Stimulated activated CD4-positive, alpha-beta T cell treated with anti-CD3 and anti-CD28 coated beads, Interleukin-1b, Interleukin-23, amount 100 ng/mL, for 1 hour (primary cell): ENCODE measurements at places on chromosomes 4 and X.
A peak's percentile ranks its signal among the peaks of the same experiment; 100 is the strongest.

- no peak for DNase-seq
These were observed 127.7 kb downstream of the IRF2 start for GRCh38 chr4:184346682-184347081.

GRCh38 chrX:66004928-66005829 lies 34.7 kb downstream of the VSIG4 start:
- no peak for DNase-seq

DNA sequence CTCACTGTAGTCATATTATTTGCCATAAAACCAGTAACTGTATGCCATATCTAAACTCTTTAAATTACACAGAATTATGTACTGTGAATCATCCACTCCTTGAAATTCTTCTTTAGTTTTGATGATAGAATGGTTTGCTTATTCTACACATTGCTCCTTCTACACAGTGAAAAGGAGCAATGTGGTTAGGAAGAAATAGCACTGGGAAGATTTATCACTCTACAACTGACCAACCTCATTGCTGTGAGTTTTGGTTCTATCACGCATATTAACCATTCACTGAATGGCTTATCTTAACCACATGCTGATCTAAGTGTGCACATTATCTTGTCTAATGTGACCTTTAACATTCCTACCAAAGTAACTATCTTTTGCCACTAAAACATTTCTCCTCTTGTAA lies 415.7 kb upstream of the NDST4 start:
- DNase-seq = no peak

DNA sequence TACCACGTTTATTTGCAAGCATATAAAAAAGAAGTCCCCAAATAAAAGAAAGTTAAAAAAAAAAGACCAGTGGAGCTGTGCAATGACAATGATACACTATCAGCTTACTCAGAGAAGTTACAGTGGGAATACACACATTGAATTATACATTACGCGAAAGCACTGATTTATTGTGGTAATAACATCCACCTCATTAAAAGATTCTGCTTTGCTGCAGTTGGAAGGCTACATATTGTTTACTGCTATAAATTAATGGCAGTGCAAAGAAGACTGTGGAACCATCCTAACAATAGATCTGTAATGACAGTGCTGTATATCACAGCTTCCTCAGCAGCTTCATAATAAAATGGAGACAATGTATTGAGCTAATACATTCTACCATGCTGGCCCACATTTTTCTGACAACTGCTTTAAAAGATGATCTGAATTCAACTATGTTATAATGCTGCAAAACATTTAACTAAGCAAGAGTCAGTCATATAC lies 142.5 kb upstream of the MAB21L2 start:
- no peak for DNase-seq

- no peak for DNase-seq
These were observed 31.6 kb downstream of the KDM6A start for GRCh38 chrX:44904542-44905115.

GRCh38 chr4:153816542-153816941 lies 27.7 kb upstream of the SFRP2 start:
- DNase-seq = no peak

GRCh38 chr4:138967313-138967712 lies 48.3 kb upstream of the NOCT start:
- no peak for DNase-seq

DNA sequence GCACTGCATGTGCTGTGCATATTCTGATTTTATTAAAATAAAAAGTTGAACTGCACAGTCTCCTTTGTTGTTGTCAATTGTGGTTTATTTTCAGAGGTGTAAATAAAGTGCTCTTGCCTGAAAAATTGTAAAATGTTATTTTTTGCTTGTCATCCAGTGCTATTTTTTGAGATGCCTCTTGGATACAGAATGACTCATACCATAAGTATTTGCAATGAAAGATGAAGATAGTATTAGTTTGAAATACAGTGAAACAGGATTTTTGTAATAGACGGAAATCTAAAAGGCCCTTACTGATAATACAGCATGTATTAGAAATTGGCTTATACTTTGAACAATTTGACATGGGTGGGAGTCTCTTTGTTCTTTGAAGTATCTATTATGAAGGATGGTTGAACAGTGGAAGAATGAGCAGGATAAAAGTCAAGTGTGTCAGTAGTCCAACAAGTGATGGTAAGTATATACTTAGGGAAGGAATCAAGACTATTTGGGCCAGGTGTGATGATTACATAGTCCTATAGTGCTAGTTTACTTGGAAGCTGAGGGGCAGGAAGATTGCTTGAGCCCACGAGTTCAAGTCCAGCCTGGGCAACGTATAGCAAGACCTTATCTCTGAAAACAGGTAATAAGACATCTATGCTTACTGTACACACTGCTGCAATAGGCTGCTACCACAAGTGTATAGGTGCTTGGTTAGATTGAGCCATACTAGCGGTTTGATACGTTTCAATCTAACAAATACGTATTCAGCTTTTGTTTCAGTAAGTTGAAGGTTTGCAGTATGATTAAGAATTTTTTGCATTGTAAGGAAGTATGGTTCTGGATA lies 16.4 kb downstream of the DDX3X start:
- DNase-seq = no peak

- no peak for DNase-seq
These were observed 88.0 kb downstream of the LEF1 start for GRCh38 chr4:108080747-108081146.

- no peak for DNase-seq
These were observed 110.5 kb upstream of the PAK3 start for GRCh38 chrX:110985470-110985869.

- DNase-seq = no peak
These were observed 2282.6 kb downstream of the ARAP2 start for GRCh38 chr4:33961761-33962160.

DNA sequence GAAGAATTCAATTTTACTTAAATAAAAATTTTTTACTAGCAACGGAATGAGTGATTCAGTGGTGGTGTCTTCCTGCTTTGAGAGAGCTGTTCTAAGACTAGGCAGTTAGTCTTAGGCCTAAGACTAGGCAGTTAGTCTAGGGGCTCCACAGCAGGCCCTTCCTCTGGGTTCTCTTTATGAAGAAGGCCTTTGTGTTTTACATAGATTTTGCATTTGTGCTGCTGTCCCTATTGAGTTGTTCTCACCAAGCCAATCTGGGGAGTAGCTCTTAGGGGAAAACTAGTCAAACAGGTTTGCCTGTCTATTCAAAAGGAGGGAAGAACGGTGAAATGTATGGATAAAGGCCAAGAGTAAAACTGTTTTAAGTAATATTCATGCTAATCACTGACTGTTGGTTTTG lies 7.6 kb downstream of the UGT8 start:
- DNase-seq = no peak

DNA sequence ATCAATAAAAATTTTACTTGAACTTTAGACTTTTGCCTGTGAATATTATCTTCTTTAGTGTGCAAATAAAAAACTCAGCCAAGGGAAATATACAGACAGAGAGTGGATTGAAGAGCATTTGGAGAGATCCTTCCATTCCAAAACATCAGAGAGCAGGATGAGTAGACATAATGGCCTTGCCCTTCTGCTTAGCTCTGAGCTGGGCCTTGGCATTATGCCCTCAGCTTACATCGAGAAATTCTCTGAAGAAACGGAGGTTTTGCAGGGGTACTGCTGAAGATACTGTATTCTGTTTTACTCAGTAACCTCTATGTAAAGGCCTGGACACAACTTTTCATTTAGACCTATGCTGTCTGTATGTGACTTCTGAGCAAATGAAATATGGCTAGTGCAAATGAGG lies 317.4 kb downstream of the STIM2 start:
- DNase-seq = no peak

GRCh38 chr4:40672528-40673522 lies 43.2 kb upstream of the RBM47 start:
- DNase-seq = no peak

GRCh38 chr4:16581117-16581516 lies 317.3 kb downstream of the LDB2 start:
- DNase-seq = no peak

- no peak for DNase-seq
These were observed 45.6 kb downstream of the TMEM154 start for GRCh38 chr4:152634110-152634760.

GRCh38 chrX:132786217-132786616 lies 172.2 kb downstream of the HS6ST2 start:
- DNase-seq = no peak

GRCh38 chrX:122771933-122772332 lies 412.1 kb upstream of the GRIA3 start:
- DNase-seq = no peak

- DNase-seq = no peak
These were observed 217.5 kb downstream of the DHRSX start for GRCh38 chrX:2283111-2283859.

DNA sequence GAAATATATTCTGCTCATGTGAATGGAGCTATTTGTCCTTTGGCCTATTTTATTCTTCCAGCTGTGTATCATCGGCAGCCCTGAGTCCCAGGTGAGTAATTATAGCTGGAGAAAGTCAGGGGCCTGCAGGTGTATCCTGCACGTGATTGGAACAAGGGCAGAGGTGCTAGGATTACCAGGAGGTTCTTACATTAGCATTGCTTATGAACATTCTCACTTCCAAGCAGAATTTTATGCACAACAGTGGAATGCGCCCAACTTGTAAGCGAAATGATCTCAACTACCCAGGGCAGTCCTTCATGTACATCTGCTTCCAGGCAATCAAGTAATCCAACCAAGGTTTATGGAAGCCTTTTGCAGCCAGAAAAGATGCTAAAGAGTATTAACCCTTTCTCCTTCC lies 68.9 kb upstream of the NRK start:
- no peak for DNase-seq

DNA sequence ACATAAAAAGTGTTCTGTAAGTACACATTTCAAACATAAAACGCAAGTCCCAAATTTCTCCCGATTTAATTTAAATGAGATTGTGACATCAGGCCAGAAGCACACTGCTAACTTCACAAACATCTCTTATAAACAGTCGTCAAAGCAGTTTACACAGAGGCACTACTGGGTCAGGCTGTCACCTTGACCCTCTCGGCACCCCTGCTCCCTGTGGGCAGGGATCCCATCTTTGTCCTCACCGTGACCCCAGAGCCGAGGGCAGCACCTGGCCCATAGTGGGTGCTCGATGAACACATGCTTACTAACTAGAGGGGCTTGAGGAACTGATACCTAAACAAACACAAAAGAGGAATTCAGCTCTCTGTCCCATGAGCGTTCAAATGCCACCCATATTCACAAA lies 22.2 kb downstream of the QDPR start:
- DNase-seq = no peak

DNA sequence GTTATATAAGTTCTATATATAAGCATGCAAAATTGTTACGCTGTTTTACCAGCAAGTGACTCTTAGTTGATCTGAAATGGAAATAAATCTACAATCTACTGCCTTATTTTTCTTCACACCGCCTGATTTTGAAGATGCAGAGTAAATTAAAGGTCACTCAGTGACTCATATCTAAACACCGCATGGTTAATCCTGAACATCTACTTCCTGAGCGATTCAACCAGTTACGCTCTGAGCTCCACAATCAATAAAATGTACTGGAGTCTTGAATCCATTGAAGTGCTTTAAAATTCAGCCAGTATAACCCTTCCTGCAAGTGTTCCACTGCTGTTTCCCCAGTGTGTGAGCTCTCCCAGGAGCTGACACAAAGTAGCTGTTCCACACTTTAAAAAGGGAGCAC lies 192.8 kb downstream of the SLC7A11 start:
- DNase-seq = no peak

GRCh38 chr4:54097152-54097551 lies 2.8 kb upstream of the GSX2 start:
- DNase-seq = no peak

DNA sequence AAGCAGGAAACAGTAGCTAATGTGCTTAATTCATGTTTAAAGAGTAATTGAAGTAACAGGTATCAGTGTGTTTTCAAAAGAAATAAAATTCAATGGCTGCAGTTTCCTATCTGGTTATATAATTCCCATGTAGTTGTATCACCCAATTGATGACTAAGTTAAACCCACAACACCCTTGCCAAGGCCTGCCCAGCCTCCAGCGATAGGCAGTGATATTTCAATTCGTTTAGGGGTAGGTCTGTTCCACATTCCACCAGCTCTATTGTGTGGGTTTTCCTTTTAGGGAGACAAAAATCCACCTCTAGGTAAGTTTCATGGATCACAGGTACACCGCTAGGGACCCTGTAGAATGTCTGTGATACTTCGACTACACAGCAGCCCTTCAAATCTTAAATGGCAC lies 24.7 kb upstream of the MXRA5 start:
- no peak for DNase-seq

DNA sequence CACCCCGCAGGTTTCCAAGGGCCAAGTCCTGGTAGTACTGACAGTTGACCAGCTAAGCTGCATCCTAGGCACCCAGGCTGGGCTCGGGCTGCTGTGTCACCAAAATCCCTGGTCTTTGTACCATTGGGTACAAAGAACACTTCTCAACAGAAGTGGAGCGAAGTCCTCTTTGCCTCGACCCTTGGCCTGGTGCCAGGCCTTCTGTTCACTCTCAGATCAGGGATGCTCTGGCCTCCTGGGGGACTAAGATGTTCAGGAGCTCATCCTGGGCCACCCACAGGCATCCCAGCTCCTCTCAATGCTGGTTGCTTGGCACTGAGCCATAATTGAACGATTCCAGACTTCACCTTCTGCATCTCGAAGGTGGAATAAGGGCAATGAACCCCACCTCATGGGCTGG lies 13.8 kb upstream of the SLC2A9 start:
- no peak for DNase-seq

- DNase-seq = no peak
These were observed 9.9 kb downstream of the TMSB4X start for GRCh38 chrX:12984603-12985319.

GRCh38 chrX:107678957-107679740 lies 50.8 kb downstream of the PRPS1 start:
- no peak for DNase-seq

DNA sequence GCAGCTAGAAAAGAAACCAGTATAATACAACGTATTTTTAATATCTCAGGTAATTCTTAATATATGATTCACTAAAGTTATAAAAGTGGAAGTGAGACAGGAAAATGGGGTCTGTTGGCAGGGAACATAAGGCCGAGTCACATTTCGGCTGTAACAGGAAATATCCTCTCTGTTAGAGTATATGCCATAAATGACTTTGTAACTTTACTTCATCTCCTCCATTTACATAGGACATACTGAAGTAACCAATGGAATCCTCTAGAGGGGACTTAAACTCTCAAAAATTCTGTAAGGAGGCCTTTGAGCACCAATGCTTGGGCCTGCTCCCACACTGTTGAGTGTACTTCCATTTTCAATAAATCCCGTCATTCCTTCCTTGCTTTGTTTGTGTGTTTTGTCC lies 71.3 kb downstream of the ANKRD17 start:
- DNase-seq = no peak

GRCh38 chr4:134663742-134664141 lies 462.2 kb upstream of the PABPC4L start:
- DNase-seq = no peak

- peak; percentile 11 for DNase-seq
These were observed 1.6 kb downstream of the PPP3CA start for GRCh38 chr4:101345596-101346350.

DNA sequence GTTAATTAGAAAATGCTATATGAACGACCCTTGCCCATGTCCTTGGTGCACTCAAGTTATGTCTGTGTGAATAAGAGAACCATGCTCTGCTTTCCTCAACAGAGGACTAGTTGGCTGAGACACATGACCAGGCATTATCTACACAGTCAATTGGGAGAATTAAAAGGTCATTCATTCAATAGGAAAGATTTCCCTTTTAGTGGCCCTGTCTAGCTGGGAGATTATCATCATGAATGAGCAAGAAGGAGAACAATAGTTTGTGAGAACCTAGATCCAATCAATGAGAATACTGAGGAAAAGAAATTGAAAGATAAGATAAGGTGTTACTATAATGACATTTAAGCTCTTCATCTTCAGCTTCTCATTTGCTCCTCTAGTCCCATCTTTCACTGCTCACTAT lies 1033.4 kb upstream of the LCORL start:
- no peak for DNase-seq
